NB4 (cell line): ENCODE measurements at places on chromosomes 13 and 19.

- no peak for DNase-seq
Observed at GRCh38 chr19:49851456-49852259, 699 bp downstream of the PTOV1 start.

DNA sequence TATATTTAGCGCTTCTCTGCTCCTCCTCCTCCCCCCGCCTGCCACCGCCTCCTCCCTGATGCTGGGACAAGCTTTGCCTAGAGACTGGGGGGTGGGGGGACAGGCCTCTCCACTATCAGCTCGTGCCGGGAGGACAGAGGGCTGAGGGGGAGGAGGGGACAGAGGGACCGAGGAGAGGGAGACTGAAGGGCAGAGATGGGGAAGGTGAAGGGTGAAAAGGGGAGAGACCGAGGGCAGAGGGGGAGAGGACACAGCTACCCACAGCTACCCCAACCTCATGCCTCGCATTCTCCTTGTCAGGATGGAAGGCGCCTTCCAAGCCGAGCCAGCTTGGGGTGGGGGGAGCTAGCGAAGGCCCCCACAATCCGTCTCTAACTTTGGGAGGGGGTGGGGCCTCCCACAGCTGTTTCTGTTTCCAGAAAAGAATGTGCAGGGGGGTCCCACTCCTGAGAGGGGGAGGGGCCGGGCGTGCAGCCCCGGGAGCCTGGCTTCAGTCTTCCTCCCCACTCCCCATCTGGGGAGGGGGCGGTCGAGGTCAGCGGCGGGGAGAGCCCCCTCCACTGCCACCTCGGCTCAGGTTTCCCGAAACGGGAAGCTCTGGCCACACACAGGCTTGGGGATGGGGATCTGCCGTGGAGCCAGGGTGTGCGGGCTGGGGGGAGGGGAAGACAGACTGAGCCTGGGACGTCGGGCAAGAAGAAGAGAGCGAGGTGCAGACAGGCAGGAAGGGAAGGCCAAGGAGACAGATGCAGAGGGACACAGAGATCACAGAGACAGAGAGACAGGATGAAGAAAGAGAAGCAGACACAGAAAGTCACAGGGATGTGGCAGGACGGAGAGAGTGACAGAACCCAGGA lies 1.6 kb downstream of the DACT3 start:
- DNase-seq = peak; percentile 70

- peak; percentile 56 for DNase-seq
Observed at GRCh38 chr13:99386911-99387788, 80.0 kb upstream of the GPR183 start.

DNA sequence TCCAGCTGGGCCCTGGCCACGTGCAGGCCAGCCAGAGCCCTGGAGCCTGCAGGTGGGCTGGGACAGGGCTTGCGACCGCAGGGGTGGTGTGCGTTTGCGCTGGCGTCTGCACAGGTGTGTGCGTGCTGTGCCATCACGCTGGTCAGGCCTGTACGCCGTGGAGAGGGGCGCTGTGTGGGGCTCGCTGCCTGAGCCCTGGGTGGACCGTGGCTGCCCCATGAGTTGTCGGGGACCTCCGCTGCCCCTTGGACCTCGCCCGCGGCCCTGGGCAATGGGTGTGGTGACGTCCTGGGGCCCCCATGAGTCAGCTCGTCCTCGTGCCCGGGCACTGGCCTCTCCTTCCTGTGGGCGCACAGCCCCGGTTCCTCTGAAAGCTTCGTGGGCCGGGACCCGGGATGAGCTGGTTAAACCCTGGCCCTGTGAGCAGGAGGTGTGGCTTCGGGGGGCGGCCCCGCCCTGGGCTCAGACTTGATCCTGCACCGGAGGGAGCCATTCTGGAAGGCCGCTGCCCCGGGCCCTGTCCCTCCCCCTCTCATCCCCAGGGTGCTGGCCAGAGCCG lies 6.8 kb downstream of the CSNK1G2 start:
- DNase-seq = no peak

GRCh38 chr13:74134777-74135325 lies 647 bp upstream of the KLF12 start:
- DNase-seq = no peak

- peak; percentile 46 for DNase-seq
Observed at GRCh38 chr13:64993514-64994164, 2236.5 kb downstream of the PCDH9 start.

DNA sequence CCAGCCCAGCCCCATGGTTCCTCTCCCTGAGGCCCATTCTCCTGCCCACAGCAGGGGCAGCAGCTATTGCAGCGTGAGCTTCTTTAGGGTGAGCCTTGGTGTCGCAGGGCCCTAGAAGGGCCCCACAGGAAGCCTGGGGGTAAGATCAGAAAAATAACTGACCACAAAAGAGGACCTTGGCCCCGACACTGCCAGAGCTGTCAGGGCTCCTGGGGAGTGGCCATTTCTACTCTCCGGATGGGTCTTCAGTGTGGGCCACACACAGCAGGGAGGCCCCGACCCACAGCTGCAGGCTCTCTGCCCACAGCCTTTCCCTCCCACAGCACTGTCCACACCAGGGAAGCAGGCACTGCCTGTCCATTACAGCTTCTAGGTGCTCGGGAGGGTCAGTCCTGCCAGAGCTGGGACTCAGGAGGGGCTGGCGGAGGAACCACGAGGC lies 3.5 kb upstream of the SIGLEC8 start:
- peak; percentile 89 for DNase-seq

- DNase-seq = no peak
Observed at GRCh38 chr19:29454109-29454508, 71.7 kb upstream of the VSTM2B start.

DNA sequence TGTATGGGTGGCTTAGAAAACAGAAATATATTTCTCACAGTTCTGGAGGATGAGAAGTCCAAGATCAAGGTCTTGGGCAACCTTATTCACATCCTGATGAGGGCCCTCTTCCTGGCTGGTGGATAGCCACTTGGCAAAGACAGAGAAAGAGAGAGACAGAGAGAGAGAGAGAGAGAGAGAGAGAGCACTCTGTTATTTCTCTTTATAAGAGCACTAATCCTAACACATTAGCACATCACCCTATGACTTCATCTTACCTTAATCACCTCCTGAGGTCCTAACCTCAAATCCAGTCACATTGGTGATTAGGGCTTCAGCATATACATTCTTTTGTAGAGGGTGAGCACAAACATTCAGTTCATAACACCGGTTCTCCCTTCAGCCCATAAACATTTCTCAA lies 430.3 kb downstream of the EFNB2 start:
- no peak for DNase-seq

GRCh38 chr13:22837980-22838647 lies 342.7 kb upstream of the SGCG start:
- DNase-seq = no peak

GRCh38 chr19:13615890-13616289 lies 109.6 kb upstream of the CACNA1A start:
- no peak for DNase-seq

DNA sequence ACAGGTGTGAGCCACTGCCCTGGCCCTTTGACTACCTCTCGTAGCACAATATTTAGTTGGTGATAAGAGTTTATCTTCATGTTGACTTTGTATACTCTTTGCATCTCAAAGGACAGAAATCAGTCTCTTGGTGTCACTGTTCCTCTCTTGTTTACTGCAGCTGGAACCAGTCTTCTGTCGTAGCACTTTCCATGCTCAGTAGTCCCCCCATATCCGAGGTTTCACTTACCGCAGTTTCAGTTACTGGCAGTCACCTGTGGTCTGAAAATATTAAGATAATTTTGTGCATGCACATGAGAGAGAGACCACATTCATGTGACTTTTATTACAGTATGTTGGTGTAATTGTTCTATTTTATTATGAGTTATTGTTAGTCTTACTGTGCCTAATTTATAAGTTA lies 49.1 kb downstream of the WASF3 start:
- DNase-seq = no peak

DNA sequence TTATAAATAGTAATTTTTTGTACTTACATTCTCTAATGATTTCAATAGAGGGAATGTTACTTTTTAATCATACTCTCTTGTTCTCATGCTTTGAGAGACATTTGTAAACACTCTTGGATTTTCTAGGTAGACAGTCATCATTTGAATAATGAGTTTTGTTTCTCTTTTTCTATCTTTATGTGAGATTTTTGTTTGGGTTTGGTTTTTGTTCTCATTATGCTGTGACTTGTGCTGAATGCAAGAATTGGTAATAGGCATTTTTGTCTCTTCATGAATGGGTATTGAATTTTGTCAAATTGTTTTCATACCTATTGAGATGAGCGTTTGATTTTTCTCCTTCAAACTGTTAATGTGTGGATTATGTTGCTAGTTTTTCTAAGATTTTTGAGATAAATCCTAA lies 56.8 kb upstream of the GPR183 start:
- no peak for DNase-seq

DNA sequence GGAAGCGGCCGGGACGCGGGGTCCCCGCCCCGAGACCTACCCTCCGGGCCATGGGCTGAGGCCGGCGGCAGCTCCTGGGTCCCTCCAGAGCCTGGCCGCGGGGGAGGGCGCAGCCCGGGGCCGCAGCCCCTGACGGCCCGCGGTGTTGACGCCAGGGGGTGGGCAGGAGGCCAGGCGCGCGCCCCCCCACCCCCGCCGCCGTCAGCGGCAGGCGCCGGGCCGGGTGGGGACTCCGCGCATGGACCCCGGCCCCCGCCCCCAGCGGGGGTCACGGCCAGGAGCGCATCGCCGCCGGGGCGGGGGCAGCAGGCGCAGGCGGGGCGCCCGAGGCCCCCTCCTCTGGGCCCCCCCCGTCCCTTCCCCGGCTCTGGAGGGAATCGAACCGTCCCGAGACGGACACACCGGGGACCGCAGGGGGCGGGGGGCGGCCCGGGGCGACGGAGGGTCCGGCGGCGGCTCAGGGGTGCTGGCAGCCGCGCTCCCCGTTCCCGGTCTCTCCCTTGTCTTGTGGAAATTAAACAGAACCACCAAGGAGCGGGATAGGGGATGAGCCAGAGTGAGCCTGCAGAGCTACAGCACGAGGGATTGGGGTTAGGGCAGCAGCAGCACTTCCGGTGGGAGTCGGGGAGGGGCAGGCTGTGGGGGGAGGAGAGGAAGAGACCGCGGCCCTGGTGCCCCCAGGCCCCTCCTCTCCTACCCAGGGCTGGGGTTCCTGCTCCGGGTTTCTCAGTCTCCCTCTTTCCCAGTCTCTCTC lies at the start of gene MEIS3:
TSS of gene MEIS3 (minus strand) at position 498 of the 754 bp plus-strand sequence. CDS start at position 52, 446 bp downstream.
- peak; percentile 66 for DNase-seq

- DNase-seq = peak; percentile 9
Observed at GRCh38 chr13:91078093-91078679, 269.3 kb upstream of the MIR17HG start.

GRCh38 chr19:44356383-44357111 lies at the start of gene ZNF112:
Gene ZNF112, minus strand, starts transcription at chr19:44356680. Its CDS starts 16,141 bp downstream, at chr19:44340539.
- DNase-seq = no peak

GRCh38 chr19:47510516-47511127 lies 4.2 kb downstream of the NAPA start:
- no peak for DNase-seq

GRCh38 chr13:24135674-24136300 lies 24.7 kb upstream of the SPATA13 start:
- DNase-seq = no peak

DNA sequence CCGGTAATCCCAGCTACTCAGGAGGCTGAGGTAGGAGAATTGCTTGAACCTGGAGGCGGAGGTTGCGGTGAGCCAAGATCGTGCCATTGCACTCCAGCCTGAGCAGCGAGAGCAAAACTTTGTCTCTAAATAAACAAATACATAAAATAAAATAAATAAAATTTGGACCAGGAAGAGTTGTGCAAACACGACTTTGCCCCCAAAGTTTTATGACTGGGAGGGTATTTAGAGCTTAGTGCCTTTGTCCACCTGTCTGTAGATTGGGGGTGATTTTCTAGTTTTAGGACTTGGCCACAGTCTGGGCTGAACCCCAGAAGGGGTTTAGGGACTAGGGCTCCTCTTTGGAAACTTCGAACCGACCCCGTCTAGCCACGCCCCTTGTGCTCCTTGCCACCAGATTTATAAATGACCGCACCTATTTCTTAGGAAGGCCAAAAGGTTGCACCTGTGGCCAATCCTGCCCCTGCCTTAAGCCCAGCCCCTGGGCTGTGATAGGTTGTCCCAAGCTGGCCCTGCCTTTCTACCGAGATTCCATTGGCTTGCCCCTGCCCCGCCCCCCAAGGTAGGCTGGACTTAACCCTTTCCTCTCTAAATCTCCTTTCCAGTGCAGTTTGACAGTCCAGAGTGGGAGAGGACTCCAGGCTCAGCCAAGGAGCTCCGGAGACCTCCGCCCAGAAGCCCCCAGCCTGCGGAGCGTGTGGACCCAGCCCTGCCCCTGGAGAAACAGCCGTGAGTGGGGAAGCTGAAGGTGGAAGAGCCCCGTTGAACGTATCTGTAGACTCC lies 5.3 kb downstream of the SHD start:
- peak; percentile 22 for DNase-seq

- no peak for DNase-seq
Observed at GRCh38 chr19:3457528-3458228, 22.6 kb downstream of the SMIM24 start.

DNA sequence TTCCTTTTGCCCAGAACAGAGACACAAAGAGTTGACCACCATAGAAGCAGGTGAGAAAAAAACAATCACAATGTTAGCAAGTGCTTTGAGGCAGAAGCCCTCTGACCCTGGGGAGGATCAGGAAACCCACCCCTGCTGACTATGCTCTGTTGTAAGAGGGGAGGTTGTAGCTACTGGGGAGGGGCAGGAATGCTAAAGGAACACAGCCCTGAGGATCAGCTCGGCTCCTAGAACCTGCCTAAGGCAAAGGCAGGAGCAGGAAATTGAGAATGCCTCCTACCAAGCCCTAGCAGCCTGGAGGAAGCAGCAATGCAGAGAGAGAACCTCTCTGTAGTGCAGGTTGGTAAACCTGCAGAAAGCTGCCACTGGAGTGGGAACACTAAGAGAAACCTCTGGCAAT lies 624.0 kb upstream of the KLF12 start:
- no peak for DNase-seq

DNA sequence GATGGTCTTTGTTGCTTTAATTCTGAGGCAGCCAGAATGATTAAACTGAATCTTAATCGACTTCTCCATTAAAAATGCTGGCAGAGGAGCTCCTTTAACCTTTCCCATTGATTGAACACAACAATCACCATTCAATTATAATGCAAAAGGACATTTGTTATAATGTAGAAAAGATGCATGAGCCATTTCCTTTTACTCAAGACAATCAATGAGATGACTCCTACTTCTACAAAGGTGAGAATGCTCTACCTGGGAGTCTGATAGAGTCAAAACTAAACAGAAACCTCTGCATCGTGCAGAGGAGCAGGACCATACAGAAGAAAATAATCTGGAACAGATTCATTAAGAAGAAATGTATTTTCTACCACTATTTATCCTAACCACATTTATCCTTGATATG lies 253.6 kb upstream of the DACH1 start:
- DNase-seq = no peak

GRCh38 chr13:41213919-41214318 lies 19.6 kb upstream of the KBTBD7 start:
- no peak for DNase-seq

- no peak for DNase-seq
Observed at GRCh38 chr13:24261566-24261965, 47.8 kb upstream of the C1QTNF9 start.

DNA sequence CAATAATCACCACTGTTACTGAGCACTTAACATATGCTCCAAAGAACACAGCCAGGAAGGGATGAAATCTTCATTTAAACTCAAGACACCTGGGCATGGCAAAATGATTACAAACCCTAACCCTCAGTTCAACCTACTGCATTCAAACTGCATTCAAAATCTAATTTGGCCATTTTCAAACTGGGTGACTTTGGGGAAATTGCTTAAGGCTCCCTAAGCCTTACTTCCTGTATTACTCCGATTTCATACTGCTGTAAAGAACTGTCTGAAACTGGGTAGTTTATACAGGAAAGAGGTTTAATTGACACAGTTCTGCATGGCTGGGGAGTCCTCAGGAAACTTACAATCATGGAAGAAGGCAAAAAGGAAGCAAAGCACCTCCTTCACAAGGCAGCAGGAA lies 50.4 kb downstream of the CBY2 start:
- peak; percentile 46 for DNase-seq

GRCh38 chr13:76016799-76017400 lies 380.8 kb downstream of the LMO7 start:
- DNase-seq = peak; percentile 41
